Mononuclear cell (primary cell): ENCODE measurements at places on chromosomes 1 and 21. TPM values are rescaled to one million over a fixed set of nuclear protein-coding genes. Genes with fewer than 3 reads are reported as not detected.

MAP7D1 gene
- total RNA-seq: 142 TPM

CTSE gene
- total RNA-seq: not detected

S100A9 gene
- total RNA-seq: 5,352 TPM

CYB561D1 gene
- 7.9 TPM for total RNA-seq

ERI3 gene
- total RNA-seq: 11.3 TPM

DCDC2B gene
- total RNA-seq: not detected

GPR3 gene
- 0.10 TPM for total RNA-seq

GIPC2 gene
- total RNA-seq: under 0.01 TPM

PRRX1 gene
- total RNA-seq: not detected

SLC16A4 gene
- total RNA-seq: not detected

KRTAP12-2 gene
- total RNA-seq: not detected

LYPD8 gene
- total RNA-seq: not detected

ELAPOR1 gene
- 5.6 TPM for total RNA-seq
